ENCODE measurements at places on chromosomes 13 and 19.

GRCh38 chr13:38334845-38335244 lies 14.8 kb upstream of the UFM1 start:
- no peak for DNase-seq
- H3K4me1 ChIP-seq = no peaks in the 10 kb centered on the region
- no peak overlapping the region for H3K4me3 ChIP-seq
- no peaks in the 10 kb centered on the region for H3K27me3 ChIP-seq

DNA sequence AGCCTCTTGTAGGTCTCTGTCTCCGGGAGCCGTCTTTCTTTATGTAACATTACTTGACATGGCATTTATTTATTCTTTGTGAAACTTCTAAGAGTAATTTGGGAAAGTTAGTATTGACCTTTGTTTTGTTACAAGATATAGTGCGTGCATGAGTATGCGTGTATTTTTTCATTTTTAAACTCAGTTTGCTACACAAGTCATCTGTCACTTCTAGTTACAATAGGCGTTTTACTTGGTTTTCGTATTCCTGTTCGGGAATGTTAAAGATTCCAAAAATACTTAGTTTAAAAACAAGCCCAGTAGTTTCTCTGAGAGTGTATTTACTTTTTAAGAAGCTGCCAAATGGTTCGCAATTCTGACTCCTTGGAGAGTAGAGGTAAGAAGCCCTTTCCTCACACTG lies 3.2 kb downstream of the PDS5B start:
- no peak for DNase-seq
- no peaks in the 10 kb centered on the region for H3K27me3 ChIP-seq
- peak overlapping the region; percentile 94 for H3K4me3 ChIP-seq
- H3K36me3 ChIP-seq = no peaks in the 10 kb centered on the region

DNA sequence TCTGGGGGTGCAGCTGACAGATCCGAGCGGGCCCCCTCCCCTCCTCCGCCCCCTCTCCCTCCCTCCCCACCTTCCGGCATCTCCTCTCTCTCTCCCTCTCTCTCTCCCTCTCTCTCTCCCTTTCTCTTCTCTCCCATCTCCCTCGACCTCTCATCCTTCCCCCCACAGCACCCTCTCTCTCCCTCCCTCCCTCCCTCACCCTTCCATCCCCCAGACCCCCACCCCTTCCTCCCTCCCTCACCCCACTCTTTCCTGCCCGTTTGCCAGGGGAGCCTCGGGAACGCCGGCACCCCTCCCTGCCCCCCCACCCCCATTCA lies 666 bp downstream of the CELF5 start:
- peaks cover 22% of the 10 kb centered on the region for H3K27me3 ChIP-seq
- no peak for DNase-seq
- no peak overlapping the region for H3K4me3 ChIP-seq
- no peak overlapping the region for H3K27ac ChIP-seq
- H3K36me3 ChIP-seq = no peaks in the 10 kb centered on the region

DNA sequence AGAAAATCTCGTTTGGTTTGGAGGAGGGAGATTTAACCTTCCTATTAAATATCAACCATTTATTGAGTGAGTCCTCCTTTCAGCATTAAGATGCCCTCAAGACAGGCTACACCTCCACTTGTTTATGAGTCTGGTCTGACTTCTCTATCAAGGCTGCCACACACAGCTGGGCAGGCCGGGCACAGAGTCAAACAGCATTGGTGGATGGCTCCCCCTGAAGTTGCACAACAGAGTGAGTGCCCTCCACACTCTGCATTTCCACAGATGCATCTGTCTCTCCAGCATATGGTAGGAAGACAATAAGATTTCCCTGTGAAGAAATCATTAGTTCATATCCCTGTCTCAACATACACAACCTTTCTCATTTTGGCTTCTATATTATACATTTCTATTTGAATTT lies 31.4 kb downstream of the PHF11 start:
- no peak overlapping the region for H3K4me3 ChIP-seq
- peaks cover 37% of the 10 kb centered on the region for H3K36me3 ChIP-seq
- H3K27me3 ChIP-seq = no peaks in the 10 kb centered on the region
- no peak overlapping the region for H3K27ac ChIP-seq

GRCh38 chr13:106527826-106528225 lies 7.6 kb downstream of the EFNB2 start:
- H3K4me3 ChIP-seq = no peak overlapping the region
- H3K36me3 ChIP-seq = no peaks in the 10 kb centered on the region

- H3K4me1 ChIP-seq = no peaks in the 10 kb centered on the region
- DNase-seq = no peak
- H3K36me3 ChIP-seq = no peaks in the 10 kb centered on the region
Observed at GRCh38 chr19:57314146-57314545, 6.1 kb upstream of the ZNF543 start.

GRCh38 chr13:93476175-93476574 lies 249.6 kb downstream of the GPC6 start:
- H3K27me3 ChIP-seq = no peaks in the 10 kb centered on the region
- H3K27ac ChIP-seq = peak overlapping the region; percentile 53
- H3K4me1 ChIP-seq = peaks cover 31% of the 10 kb centered on the region
- H3K4me3 ChIP-seq = no peak overlapping the region
- no peaks in the 10 kb centered on the region for H3K36me3 ChIP-seq

- H3K27ac ChIP-seq = no peak overlapping the region
- DNase-seq = no peak
- H3K27me3 ChIP-seq = peaks cover 24% of the 10 kb centered on the region
- no peaks in the 10 kb centered on the region for H3K36me3 ChIP-seq
- peaks cover 36% of the 10 kb centered on the region for H3K4me1 ChIP-seq
Observed at GRCh38 chr19:35141837-35142605, 1.0 kb upstream of the FXYD7 start.

Data from osteocyte (in vitro differentiated cells).